ENCODE measurements at places on chromosomes 2 and 18. TPM values are rescaled to one million over a fixed set of nuclear protein-coding genes. Genes with fewer than 3 reads are reported as not detected.

DNA sequence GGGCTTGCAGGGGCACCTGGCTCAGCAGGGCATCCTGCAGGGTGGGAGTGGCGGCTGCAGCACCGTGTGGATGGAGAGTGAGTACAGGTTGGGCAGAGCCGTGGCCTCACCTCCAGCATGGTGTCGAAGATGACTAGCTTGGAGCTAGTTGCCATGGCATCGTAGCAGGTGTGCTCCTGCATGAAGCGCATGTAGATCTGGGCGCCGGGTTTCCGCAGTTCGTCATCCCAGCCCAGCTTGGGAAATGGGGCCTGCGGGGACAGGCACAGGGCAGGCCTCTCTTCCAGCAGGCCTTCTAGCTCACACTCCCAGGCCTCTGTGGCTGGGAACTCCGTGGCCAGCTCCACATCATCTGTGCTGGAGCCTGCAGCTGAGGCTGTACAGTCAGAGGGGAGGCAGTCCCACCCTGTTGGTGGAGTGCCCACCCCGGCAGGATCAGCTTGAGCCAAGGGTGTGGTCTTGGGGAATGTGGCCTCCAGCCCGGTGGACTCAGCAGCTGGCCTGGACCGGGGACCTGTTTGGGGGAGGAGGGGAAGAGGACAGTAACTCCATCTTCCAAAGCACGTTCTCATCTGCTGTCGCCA, 1.6 kb downstream of the PRKAG3 start:
- DNase-seq = peak; percentile 86

- DNase-seq = no peak
Observed at GRCh38 chr2:160376576-160376975, 117.0 kb downstream of the RBMS1 start.

DNA sequence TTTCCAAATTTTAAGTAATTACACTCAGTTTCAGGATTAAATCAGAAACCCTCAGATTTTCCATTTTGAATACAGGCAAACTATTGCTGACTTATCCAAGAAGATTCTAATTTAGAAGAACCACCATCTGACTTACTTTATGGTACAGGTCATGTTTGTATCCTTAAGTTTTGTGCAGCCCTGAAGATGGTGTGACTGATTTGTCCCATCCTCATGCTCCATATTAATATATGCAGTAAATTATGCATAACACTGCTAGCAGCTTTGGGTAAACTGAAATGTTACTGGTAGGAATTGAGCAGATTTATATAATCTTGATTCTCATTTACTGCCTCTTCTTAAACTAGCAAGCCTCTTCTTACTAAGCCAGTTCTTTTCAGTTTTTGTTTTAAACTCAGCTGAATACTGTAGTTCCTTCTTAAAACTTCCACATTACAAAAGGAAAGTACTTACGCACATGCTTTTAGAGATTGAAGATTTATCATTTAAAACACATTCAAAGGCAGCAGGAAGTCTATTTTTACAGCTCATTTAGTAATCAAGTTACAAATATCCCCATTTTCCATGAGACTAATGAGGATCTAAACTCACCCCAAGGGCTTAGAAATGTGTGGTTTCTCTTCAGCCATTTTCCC, 25.7 kb downstream of the MEX3C start:
- no peak for DNase-seq

DNA sequence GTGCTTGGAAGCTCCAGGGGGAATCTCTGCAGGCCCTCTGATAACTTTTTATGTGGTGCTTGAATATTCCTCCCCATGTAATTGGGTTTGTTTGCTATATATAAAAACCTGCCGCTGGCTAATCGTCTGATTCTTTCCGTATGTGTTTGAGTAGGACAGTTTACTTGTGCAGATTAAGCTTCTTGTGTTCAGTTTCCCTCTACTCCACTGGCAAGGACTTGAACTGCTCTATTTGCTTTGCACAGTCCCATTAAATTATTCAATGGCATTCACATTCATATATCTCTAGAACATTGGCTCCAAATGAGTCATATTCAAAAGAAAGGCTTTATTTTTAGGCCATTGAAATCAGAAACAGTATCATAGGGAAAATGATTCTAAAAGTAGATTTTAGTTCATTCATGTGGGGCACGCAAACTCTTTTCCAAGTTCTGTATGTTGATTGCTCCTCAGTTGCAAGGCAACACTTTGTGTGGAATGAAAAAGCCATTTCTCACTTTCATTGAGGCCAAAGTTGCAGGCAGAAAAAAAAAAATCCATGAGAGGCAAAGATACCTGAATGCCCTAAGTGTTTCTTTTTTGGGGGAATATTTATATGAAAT, 1682.3 kb upstream of the PIK3C3 start:
- no peak for DNase-seq

SP140L gene
- 13.5 TPM for total RNA-seq
